Iris pigment epithelial cell (primary cell): ENCODE measurements at places on chromosomes 16 and 17.

DNA sequence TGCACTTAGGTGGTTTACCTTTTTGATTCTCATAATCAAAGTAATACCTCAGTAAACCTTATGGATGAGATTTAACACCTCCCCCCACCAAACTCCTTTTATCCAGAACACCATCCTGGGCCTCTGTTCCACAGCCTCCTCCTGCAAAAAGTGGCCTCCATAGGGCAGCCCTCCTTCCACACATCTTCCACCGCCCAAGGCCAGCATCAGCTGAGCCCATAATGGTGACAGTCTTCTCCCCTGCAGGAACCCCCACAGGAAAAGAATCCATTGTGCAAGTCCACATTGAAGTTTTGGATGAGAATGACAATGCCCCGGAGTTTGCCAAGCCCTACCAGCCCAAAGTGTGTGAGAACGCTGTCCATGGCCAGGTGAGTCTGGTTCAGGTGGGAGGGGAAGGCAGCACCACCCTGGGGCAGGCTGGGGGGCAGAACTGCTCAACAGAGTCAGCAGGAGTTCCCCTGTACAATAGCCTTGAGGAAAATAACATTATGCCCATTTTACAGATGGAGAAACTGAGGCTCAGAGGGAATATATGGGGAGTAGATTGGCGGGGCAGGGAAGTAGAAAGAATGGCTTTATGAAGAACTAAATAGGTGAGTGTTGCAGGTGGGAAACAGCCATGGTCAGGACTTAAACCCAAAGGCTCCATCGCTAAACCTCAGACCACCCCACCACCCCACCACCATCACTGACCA is 29.2 kb upstream of the BEAN1 start:
- no peak for DNase-seq

DNA sequence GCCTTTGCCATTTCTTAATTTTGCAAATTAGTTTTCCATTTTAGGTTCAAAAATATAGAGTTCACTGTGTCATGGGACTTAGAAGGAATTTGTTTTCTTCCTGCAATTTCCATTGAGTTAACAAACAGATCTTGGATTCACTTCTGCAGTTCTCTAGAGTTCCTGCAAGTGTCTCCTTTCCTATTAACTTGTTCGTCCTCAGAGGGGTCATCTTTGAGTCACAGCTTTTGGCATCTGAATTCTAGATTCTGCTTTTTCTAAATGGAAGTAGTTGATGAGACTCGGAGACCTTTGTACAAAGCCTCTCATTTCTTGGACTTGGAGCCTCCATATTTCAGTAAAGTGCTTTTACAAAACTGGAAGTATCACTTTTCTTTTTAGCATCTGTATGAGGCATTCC is 323.3 kb downstream of the BCAS3 start:
- peak; percentile 49 for DNase-seq

DNA sequence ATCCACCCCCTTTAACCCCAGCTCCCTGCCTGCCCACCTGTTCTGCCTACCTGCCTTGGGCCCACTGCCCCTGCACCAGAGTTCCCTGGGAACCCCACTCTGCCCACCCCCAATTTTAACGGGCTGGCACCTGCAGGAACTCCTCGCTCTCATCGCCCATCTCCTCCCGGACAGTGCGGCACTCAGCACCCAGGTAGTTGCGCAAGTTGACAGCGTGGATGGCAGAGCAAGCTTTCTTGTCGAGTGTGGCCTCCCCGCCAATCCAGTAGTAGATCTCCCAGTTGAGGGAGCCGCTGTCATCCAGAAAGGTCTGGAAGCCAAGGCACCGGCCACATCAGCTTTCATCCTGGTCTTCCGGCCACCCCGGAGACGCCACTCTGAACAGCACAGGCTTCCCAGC is 7.8 kb downstream of the FLII start:
- DNase-seq = no peak

DNA sequence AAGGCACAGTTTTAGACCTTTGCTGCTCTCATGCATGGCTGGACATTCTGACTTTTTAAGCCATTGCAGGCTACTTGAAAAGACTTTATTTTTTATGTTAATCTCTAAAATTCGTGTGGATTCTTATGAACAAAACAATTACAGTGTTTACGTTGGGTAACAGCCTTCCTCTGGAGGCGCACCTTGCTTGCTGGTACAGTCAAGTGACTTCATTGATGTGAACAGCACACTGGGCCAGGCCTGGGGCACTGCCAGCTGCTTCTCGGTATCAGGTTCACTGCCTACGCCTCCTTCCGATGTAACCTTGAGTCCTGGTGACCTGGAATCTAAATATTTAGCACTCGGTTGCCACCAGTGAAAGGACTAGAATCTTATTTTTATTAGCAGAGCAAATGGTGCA is 27.8 kb downstream of the MARCHF10 start:
- DNase-seq = no peak

- no peak for DNase-seq
Measured at GRCh38 chr16:21663889-21664647, at the start of gene OTOA. OTOA (plus strand) TSS chr16:21663968; CDS start chr16:21678515, 14,547 bp downstream.

DNA sequence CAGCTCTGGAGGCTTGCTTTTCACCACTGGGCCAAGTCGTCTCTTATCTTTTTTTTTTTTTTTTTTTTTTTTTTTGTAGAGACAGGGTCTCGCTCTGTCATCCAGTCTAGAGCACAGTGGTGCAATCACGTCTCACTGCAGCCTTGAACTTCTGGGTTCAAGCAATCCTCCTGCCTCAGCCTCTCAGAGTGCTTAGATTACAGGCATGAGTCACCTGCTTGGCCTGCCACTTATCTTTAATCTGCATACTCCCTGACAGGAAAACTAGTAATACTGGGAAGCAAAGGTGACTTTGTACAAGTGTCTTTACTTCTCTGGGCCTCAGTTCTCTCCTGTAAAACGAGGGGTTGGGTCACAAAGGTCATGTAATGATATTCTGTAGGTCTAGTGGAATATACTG is 15.0 kb downstream of the NTN1 start:
- no peak for DNase-seq

DNA sequence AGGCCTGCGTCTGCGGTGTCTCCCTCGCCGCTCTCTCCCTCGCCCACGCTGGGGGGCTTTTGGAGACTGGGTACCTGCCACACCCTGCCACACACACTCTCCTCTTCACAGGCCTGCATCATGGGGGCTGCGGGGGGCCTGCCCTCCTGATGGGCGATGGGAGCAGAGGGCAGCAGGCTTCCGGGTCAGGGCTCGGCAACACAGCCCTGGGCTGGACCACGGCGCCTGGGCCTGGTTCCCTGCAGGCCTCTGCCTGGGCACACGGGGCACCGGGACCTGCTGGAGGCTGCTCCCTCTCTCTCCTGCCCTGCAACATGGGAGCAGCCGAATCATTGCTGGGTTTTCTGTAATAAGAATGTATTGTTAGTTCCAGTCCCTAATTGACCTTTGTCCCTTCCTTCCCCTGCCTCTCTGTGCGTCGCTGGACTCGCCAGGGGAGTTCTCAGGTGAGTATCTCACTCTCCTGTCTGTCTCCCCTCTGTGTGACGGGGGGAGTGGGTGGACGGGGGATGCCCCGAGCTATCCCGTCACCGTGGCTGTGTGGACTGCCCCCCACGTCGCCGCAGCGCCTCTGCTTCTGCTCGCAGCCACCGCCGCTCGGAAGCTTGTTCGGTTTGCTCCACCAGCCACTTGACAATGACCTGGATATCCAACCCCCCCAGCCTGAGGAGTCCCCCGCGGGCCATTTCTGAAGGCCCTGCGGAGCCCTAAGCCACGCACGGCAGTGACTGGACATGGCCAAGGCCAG is 13.5 kb downstream of the NME3 start:
- no peak for DNase-seq

DNA sequence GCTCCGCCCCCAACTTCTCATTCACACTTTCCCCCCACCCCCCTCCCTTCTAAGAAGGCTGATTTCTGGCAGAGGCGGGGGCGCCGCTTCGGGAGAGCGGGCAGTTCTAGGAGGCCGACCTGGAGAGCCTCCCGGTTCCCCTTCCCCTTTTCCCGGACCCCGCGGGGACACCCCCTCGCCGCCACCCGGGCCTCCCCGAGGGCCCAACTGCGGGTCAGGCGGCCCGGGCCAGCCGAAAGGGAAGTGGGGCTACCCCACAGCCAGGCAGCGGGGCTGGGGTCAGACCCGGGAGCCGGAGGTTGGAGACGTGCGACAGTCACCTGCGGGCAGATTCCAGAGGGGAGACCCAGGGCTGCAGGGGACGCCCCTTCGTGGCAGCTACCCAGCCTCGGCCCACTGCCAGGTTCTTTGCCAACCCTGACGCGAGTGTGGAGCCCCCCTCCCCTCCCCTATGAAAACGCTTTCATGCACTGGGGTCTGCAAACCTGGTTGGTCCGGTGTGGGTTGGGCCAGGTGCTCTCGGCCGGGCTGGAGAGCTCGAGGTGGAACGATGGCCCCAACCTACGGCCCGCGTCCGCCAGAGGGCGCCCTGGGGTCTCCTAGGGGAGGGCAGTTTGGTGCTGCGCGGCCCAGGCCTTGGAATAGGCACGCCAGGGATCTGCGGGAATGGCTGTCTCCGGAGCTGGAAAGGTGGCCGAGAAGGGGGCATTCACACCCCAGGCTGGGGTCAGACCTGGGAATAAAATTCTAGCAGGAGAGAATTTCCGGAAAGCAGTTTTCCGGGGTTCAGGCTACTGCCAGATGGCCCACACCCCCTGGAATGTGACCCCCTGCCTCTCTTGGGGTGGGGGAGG is 721 bp upstream of the SOCS3 start:
- peak; percentile 81 for DNase-seq

GRCh38 chr17:1485423-1486376 is 6.8 kb downstream of the MYO1C start:
- DNase-seq = peak; percentile 54

DNA sequence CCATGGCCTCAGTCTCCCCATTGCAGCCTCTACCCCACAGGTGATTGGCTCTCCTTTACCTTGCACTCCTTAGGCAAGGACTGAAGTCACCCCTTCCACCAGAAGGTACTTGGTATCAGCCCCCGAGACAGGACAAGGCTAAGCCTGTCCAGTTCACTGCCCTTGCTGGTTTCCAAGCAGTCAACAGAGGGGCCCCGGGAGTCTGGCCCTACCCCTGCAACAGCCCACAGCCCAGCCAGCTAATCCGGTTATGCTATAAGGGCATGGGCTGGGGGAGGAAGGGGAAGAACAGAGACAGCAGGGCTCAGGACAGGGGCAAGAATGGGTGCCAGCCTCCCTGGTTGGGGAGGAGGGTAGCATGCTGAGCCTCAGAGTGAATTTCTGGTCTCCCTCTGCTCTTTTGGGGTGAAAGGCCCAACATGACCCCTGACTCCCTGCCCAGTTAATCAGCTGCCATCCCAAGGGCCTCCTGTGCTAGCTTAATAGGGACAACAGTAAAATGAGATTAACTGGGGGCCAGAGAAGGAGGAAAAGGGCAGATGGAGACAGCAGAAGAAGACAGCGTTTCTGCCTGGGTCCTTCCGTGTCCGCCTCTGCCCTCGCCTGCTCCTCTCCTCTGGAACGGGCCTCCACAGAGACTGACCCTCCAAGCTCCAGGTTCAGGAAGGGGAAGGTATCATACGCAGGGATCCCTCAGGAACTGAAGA is 10.7 kb downstream of the DLG4 start:
- DNase-seq = no peak

GRCh38 chr16:85534536-85535351 is 78.4 kb upstream of the GSE1 start:
- no peak for DNase-seq

DNA sequence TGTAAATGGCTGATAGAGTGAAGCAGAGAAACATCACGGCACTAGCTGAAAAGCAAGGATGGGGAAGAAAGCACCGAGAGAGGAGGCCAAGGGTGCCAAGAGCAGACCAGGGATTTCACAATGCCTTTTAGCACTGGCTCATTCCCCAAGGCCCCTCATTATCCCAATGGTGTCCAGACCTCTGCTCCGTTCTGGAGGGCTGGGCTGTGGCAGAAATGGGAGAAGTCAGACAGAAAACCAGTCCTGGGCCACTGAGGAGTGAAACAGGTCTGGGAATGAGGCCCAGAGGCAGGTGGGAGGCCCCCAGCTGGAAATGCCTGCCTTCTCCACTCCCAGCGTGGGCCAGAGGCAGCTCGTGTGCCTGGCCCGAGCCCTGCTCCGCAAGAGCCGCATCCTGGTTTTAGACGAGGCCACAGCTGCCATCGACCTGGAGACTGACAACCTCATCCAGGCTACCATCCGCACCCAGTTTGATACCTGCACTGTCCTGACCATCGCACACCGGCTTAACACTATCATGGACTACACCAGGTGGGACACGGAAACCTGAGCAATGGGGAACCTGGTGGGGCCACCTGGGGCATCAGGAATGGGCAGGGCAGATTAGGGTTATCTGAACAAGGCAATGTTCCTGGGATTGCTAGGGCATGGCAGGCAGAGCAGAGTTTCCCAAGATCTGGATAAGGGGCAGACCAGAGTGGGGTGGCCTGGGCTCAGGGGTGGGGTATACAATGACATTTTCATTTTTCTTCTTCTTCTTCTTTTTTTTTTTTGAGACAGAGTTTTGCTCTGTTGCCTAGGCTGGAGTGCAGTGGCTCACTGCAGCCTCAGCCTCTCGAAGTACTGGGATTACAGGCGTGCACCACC is 20.3 kb downstream of the ANKRD40 start:
- DNase-seq = no peak

DNA sequence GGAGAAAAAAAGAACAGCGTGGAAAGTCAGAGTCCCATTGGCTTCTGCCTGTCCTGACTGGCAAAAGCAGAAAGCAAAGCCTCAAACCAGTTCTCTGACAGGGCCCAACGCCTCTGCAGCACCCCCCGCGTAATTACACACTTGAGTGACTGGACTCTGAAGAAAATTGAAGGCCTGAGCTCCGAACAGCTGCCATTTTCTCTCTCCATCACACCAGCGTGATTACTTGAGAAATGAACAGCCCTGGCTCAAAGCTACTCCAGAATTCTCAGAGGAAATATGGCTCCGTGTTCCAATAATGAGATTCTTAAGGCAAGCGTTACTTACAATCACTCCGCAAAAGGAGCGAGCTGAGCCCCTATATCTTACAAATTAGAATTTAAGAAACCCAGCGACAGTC is 142.7 kb upstream of the C17orf78 start:
- no peak for DNase-seq

GRCh38 chr17:64212122-64212521 is 50.9 kb downstream of the TEX2 start:
- peak; percentile 79 for DNase-seq

GRCh38 chr17:18964550-18964949 is 12.6 kb downstream of the SLC5A10 start:
- DNase-seq = no peak

GRCh38 chr16:70159355-70160348 is 13.9 kb upstream of the CLEC18C start:
- peak; percentile 88 for DNase-seq

- no peak for DNase-seq
Measured at GRCh38 chr16:70302745-70303144, 3.8 kb downstream of the DDX19B start.

- peak; percentile 76 for DNase-seq
Measured at GRCh38 chr16:30409125-30410060, 2.0 kb downstream of the ZNF771 start.

DNA sequence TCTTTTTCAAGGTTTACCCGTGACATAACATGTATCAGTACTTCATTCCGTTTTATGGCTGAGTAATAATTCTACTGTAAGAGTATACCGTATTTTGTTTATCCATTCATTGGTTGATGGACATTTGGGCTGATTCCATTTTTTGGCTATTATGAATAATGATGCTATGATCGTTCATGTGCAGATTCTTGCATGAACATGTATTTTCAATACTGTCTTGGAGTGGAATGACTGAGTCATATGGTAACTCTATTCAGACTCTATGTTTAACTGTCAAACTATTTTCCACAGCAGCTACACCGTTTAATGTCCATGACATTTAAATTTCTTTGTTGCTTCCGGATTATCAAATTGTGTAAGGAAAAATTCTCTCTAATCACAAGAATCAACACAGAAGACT is 17.9 kb downstream of the BFAR start:
- DNase-seq = no peak
